Stimulated activated CD8-positive, alpha-beta memory T cell treated with anti-CD3 and anti-CD28 coated beads, Interleukin-4, amount 100 ng/mL, for 1 hour (primary cell): ENCODE measurements at places on chromosomes 6 and 20.

DNA sequence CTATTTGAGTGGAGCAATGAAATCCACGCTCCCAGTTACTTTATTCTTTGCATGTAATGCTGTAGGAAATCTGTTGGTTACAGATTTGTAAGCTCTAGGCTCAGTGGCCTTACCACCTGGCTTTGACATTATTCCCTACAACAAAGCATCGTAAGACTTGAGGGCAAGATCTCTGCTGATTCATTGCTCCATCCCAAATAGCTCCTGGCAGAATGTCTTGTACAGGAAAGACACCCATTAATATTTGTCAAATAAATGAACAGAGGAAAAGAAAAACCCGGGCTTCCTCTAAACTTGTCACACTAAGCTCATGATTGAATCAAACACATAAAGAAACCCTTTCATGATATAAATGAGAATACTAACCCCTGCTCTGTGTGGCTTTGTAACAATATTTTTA is 357.5 kb upstream of the RNF217 start:
- no peak for DNase-seq

DNA sequence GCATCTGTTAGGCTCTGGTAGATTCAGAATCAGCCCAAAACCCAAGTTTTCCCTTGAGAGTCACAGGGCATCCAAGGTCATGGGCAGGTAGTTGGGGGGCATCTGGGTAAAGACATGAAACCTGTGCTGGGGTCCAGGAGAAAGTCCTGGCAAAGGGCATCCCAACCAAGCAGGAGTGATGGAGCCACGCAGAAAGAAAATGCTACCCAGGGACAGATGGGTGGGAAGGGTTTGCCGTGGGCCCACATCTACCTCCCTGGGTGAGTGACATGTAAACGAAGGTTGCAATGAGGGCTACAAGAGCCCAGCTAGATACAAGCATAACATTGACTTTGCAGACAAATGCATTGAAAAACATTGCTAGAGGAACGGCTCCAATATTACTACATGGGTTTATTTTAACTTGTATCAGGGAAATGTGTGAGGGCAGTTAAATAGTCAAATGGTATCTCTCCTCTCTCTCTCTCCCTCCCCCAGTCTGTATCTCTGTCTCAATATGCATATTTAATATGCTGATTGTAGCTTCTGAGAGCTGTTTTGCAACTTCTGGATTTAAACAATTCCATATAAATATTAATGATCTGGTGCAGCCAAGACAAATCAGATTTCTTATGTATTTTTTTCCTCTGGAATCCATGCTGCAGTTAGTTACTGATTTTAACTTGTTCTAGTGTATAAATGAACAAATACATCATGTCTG is 135.7 kb downstream of the SYNDIG1 start:
- DNase-seq: no peak

DNA sequence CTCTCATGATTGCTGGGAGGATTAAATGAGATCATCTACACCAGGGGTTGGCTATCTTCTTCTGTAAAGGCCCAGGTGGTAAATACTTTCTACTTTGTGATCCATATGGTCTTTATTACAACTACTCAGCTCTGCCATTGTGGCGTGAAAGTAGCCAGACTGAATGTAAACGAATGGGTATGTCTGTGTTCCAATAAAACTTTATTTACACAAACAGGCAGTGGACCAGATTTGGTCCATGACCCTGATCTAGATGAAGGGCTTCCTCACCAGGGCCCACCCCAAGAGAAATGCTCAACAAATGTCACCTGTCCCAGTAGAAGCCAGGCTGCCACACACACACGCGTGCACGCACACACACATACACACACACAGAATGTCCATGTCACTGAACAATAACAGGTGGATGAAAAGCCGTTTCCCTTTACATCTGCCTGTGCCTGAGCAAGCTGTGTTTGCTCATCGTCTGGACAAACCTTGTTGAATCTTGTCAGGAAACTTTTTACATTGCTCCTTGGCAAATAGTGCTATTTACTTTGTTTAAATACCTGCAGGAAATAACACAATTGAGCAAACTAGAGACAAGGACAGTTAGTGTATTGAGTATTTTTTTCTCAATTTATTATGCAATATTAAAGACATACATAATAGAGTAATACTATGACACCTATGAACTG is 114.3 kb downstream of the EYA2 start:
- no peak for DNase-seq

DNA sequence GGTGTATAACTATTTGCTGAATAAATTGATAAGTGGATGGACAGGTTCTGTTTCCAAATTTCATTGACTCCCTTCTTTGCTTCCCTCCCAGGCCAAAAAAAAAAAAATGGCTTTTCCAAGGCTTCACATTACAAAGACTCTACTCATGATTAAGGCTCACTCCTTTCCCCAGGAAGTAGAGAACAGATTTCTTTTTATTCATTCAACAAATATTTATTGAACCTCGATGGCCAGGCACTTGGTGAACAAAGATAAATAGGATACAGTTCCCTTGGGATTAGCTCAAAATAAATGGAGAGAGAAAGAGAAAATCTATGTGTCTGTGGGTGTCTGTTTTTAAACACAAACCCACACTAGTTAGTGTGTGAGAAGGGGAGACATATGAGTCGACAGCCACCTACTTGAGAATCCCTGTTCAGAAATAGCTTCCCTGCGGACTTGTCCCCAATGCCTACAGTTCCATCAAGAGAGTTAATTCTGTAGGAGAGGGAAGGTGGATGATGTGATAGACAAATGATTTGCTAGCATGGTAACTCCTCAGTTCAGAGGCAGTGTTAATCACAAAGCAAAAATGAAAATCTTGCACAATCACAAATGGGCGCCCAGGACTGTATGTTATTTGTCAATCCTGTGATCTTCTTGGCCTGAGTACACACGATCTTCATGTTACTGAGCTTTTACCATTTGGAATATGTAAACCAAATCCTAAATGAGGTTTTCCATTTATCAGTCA is 20.3 kb downstream of the TRAF3IP2 start:
- DNase-seq: no peak

DNA sequence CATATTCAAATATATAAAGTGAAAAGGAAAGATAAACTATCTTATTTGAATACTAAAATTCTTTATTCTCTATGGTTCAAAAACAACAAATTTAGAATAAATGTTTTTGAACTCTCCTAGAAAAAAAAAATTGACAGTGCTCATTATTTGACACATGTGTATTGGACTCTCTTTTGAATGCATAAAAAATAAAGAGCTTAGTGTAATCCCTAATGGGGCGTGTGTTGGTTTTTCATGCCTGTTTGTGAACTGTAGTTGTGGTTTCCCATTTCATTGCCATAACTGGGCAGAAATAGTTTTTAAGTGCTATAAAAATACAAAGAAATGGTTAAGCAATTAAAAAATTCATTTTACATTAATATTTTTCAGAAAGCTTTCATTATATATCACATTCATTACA is 101.3 kb downstream of the REV3L start:
- DNase-seq: no peak
